Smooth muscle cell of the brain vasculature (primary cell): ENCODE measurements at places on chromosomes 4 and X.

- no peak for DNase-seq
These were observed 49.8 kb downstream of the PDHA2 start for GRCh38 chr4:95889662-95890061.

GRCh38 chr4:80434238-80434637, 98.7 kb downstream of the CFAP299 start:
- DNase-seq = no peak

- no peak for DNase-seq
These were observed 328.2 kb downstream of the DKK2 start for GRCh38 chr4:106707776-106708463.

- no peak for DNase-seq
These were observed 80.6 kb downstream of the ATXN3L start for GRCh38 chrX:13239272-13239671.

- DNase-seq = no peak
These were observed 195.0 kb upstream of the HS3ST1 start for GRCh38 chr4:11623726-11624037.

DNA sequence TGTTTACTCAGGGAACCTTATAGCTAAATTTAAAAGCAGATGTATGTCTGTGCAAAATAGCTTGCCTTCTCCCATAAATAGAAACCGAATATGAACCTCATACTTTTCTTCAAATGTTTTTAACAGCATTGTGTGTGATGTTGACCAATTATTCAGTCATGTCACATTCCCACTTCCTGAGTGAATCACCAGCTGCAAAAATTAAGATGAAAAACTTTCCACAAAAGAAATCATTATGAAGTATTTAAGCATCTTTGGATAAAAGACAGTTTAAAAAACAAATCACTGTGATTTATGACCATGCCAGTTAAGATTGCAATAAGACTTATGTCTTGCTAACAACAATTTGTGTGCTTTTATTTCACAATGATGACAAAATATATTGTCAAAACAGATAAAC, 220.1 kb downstream of the PDGFC start:
- no peak for DNase-seq
